ENCODE measurements at places on chromosomes 7 and 10.

DNA sequence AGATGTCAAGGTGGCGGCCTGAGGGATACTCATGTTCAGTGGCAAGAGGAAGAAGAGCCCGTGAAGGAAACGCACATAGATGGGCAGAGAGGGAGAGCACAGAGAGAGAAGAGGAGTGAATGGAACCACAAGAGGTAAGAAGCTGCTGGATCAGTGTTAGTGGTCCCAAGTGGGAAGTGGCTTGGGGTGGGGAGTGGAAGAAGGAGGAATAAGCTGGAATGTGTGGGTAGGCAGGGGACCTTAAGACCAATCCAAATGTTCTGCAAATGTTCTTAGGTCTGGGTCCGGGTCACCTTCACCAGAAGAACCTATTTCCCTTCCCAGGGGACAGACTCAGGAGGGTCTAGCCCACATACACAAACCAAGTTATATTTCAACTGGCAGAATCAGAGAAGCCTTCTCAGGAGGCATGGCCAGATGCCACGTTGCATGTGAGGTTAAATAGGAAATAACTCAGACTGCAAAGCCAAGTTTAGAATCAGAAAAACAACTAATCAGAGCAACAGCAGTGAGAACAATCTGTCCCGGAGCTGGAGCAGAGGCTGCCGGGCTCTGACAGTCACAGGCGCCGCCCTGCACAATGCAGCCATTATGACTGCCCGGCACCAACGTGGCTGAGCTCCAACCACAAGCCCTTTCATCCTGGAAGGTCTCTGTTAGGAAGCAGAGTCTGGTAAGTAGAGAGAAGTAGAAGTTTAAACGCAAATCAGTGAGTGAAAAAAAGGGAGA is 78.6 kb upstream of the ARMC3 start:
- DNase-seq: no peak

- no peak for DNase-seq
Measured at GRCh38 chr10:98610836-98611235, 164.1 kb upstream of the HPS1 start.

- DNase-seq: no peak
Measured at GRCh38 chr10:32889631-32890212, 68.3 kb downstream of the ITGB1 start.

GRCh38 chr7:138470391-138471157 is 10.5 kb downstream of the TRIM24 start:
- no peak for DNase-seq

- DNase-seq: no peak
Measured at GRCh38 chr7:133501771-133502170, 248.9 kb downstream of the EXOC4 start.

DNA sequence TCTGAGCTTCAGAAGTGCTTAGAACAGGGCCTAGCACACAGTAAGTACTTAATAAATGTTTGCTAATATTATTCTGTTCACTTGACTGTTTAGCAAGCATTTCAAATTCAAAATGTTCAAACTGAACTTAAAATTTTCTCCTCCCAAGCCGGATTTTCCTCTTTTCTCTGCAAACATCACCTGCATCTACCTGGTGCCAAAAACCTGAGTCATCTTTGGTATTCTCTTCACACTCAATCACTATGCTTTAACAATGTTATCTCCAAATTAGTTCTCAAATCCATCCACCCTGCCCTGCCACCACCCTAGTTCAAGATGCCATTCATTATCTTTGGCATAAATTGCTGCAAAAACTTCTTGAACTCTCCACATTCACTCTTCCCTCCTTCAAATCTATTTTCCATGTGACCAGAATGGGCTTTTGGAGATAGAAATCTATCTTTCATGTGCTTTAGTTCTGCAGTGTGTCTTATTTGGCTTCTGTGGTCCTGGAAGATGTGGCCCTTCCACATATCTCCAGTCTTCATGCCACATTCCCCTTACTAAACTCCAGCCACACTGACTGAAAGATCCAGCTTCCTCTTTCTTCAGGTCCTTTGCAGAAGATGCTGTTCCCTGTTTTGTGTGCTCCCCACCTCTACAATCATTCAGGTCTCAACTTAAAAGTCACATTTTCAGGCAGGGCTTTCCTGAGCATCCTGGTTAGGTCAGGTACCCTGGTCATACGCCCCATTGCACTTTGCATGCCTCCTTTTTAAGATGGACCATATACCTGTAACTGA is 2.0 kb downstream of the GGCT start:
- peak; percentile 88 for DNase-seq

GRCh38 chr7:107691716-107692115 is 31.1 kb downstream of the SLC26A4 start:
- peak; percentile 18 for DNase-seq

- no peak for DNase-seq
Measured at GRCh38 chr10:108597657-108598319, 1325.5 kb downstream of the XPNPEP1 start.

DNA sequence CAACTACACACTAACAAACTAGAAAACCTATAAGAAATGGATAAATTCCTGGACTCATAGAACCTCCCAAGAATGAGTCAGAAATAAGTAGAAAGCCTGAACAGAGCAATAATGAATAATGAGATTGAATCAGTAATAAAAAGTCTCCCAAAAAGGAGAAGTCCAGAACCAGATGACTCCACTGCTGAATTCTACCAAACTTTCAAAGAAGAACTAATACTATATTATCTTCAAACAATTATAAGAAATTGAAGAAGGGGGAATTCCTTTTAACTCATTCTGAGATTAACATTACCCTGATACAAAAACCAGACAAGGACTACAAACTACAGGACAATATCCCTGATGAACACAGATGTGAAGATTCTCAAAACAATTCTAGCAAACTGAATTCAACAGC is 47.8 kb upstream of the CDK6 start:
- DNase-seq: no peak

GRCh38 chr10:11520892-11521291 is 90.6 kb downstream of the USP6NL start:
- peak; percentile 57 for DNase-seq

DNA sequence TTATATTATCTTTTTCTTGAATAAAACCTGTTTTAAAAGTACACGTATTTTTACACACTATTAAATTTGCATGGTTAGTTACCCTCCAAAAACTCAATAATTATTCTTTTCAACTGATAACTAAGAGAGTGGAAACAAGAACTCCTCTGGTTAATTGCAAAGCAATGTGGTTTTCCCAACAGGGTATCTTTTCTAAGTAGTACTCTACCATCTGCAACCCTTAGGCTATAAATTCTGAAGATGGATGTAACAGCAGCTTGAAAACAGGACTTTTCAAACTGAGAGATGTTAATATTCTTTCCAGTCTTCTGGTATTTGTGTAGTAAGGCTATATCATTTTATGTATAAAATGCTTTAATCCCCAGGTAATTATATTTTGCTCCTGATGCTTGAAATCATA is 916.1 kb upstream of the POT1 start:
- DNase-seq: no peak

DNA sequence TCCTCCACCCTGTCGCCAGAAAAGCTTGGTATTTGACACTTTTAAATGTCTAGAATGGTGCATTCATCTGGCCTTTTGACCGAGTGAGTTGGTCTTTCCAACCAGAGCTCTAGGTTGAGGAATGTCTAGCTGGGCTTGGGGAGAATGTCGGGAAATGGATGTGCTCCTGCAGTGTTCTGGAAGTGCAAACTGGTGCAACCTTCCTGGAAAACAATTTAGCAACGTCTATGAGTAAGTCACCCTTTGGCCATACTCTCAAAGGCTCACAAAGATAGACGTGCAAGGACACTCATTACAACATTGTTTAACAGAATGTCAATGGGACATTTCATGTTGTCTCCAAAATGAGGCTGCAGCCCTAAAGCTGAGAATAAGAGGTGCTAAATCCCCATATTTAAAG is 12.2 kb upstream of the NMT2 start:
- no peak for DNase-seq

GRCh38 chr7:22688084-22688483 is 38.9 kb upstream of the IL6 start:
- DNase-seq: no peak

DNA sequence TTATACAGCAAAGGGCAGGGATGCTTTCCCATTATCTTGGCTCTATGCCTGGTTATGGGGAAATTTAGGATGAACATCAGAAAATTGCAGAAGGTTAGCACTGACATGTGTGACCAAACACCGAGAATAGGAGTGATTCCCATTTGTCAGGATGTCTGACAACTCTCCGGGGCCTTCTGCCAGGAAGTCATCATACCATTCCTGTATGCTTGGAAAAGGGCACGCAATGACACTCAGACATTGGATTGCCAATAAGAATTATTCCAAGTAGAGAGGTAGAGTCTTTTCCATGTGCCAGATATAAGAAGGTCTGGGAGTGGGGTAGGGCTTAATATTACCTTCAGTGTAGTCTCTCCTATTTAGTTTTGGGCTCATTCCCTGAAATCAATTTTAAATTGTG is 82.3 kb downstream of the MTPN start:
- no peak for DNase-seq

GRCh38 chr7:38795593-38795992 is 113.4 kb downstream of the VPS41 start:
- DNase-seq: no peak

GRCh38 chr10:95425592-95426465 is 135.0 kb upstream of the PDLIM1 start:
- no peak for DNase-seq

DNA sequence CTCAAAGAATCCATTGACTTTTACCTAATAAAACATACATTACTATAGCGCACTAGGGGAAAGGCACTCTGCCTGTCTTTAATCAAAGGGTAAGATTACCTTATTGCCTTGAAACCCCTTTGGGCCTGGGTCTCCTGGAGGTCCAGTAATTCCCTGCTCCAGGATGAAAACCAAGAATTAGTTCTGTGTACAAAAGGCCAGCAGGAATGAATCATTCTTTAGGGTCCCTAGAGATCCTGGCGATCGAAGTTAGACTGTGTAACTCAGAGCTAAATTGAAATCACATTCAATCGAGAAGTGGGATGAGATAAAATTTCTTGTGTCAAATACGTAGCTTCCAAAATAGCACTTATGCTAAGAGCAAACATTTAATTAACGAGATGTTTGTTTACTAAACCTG is 29.8 kb downstream of the COL28A1 start:
- DNase-seq: no peak

GRCh38 chr10:52229291-52229931 is 84.7 kb upstream of the DKK1 start:
- no peak for DNase-seq

DNA sequence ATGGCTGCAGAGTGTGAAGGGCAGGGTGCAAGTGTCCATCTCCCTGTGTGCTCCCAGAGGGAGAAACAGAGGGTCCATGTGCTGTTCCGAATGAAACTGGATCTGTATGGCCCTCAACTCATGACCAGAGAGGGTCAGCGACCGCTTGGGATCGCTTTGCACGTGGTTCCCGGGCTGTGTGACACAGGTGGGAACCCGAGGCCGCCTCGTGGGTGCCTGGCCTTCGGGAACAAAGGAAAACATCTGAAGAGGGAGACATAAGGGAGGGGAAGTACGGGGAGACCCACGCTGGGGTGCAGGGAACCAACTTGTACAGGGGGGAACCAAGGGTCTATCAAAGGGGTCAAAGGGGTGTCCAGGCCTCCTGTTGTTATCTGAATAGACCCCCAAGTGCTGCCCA is 57.5 kb downstream of the SH3PXD2A start:
- DNase-seq: no peak
